ENCODE measurements at places on chromosomes 1 and 21.

DNA sequence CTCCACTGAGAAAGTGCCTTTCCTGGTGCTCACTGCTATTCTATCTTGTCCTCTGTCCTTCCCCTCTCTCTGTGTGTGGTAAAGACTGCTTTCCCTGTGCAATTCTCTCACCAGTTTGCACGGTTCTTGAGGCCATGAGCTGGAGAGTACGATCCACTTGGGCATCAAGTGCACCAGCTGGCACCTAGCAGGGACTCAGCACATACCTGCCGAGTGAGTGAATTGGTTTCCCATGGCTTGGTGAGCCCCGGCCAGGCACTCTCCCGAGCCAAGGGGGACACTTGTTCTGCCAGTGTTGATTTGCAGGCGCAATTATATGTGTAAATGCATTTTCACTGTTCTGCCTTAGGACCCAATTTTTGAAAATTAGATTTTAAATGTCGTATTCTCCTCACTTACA lies 313.5 kb downstream of the DISC1 start:
- no peak for DNase-seq

DNA sequence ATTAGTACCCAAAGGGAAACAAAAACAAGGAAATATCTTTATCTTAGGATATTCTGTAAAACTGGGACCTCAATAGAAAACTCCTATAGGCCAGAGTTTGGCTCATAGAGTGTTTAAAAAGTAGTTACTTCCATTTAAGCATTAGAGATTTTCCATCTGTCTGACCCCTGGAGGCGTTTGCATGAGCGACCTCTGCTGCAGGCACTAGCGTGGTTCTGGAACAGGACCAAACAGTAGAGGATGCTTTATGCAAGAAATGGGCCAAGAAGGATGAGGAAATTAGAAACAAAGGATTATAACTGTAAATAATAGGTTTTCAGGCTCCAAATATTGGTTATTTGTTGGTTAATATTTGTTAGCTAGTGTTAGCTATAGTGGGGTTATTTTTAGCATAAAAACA lies 5.7 kb downstream of the ZBTB40 start:
- DNase-seq, result no peak

DNA sequence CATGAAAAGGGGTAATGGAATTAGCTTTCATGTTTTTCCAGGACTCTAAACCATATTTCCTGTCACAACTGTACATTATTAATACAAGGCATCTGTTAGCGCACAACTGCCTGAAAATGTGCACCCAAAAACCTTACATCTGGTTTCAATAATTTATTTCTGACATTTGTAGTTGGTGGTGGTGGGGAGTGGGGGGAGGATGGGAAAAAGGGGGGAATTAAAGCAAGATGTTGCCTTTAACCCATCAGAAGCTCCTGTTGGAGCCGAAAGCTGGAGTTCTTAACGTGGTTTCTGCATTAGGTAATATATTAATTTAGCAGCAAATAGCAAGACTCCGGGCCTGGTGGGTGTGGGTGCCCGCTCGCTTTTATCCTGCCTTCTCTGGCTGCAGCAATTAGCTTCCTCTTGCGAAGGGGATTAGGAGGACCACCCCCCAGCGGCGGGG lies 36.9 kb upstream of the HHAT start:
- DNase-seq, result no peak

- no peak for DNase-seq
Observed at GRCh38 chr21:44761011-44761729, 40.5 kb downstream of the UBE2G2 start.

- DNase-seq, result no peak
Observed at GRCh38 chr21:45970674-45971615, 10.6 kb upstream of the COL6A1 start.

DNA sequence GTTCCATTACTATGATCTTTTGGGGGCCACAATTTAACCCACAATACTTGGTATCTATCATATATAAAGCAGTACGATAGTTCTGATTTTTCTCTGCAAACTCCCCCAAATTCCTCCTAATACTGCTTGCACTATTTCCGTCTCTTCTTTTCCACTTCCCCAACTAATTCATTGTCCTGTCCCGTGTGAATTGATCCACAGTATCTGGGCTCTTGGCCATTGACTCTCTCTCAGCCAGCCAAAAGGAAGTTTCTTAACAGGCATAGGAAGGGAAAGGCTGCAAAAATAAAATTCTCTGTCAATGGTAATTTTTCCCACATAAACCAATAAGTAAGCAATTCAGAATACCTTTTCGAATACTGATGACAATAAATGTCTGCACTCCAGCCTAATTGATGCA lies 91.7 kb upstream of the DSCAM start:
- no peak for DNase-seq

DNA sequence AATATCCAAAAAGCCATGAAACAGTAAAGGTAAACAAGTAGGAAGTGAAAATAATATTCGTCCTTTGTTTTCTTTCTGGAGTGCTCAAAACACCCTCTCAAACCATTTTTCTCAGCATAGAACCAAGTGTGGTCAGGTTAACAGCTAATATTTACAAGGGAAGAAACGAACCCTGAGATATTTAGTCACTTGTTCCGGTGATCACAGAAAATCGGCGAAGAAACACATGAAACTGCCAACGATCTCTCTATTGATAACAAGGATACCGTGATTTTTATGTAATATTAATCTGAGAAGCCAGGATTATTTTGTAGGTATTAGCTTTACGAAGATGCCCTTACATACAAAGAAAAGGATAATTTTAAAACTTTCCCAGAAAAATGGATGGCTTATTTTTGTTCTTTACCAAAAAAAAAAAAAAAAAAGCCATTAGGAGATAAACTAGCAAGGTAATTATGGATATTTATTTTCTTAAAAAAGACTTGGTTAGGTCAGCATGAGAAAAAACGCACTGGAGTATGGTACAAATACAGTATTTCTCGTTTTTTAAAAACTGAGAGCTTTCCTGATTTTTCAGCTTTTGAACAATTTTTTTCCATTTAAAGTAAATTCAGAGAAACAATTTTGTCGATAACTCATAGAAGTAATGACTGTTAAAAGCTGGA lies 107.3 kb upstream of the HNRNPU start:
- DNase-seq, result no peak

- no peak for DNase-seq
Observed at GRCh38 chr1:86153836-86154235, 2.7 kb downstream of the COL24A1 start.

- DNase-seq, result no peak
Observed at GRCh38 chr1:160522136-160522535, 919 bp downstream of the SLAMF6 start.

GRCh38 chr1:60634106-60634505 lies 448.3 kb upstream of the NFIA start:
- DNase-seq, result no peak

DNA sequence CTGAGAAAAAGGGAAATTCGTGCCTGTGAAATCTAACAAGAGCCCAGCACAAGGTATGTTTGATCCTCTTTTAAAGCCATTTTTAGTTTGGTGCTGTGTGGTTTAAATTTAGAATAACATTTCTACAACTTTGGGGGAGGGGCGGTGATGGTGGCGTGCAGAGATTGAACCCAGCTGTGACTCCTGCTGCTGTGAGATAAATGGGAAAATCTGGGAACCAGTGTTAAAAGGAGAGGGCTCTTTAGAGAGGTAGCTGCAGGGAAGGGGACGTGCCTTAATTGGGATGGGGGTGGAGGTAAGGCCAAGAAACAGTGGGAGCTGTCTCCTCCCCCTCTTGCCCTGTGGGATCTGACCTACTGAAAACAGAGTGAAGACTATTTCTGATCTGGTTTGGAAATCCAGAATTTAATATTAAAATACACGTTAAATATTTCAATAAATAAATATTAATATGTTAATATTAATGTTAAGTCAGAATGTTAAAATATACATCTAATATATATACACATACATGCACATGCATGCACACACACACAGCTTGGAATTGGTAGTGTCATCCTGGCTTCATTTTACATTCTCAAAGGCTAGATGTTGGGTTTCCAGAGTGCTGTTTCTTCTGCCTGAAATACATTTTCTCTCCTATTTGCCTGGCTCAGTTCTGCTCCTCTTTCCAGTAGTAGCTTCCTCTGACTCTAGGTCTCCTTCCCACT lies 30.1 kb upstream of the DNAJC6 start:
- no peak for DNase-seq

- DNase-seq, result no peak
Observed at GRCh38 chr1:53727461-53728092, 11.4 kb downstream of the GLIS1 start.

GRCh38 chr1:81493102-81493869 lies 307.4 kb upstream of the ADGRL2 start:
- DNase-seq, result no peak

GRCh38 chr1:23417570-23417969 lies 7.0 kb downstream of the TCEA3 start:
- DNase-seq, result no peak

DNA sequence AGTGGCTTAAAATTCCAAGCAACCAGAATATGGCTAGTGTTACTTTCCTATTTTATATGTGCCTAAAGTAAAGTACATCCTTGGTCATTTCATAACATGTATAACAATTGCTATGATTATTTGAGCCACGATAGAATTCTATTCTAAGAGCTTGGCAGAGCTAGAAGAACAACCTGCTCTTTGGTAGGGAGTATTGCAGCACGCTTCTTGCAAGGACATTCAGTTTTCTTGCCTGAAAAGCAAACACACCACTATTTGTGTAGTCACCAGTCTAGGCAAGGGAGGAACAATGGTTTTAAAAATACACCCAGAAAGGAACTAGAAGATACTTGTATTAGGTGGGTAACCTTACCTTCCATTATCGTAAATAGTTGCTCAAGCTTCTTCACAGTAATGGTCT lies 51.5 kb downstream of the CNST start:
- no peak for DNase-seq

DNA sequence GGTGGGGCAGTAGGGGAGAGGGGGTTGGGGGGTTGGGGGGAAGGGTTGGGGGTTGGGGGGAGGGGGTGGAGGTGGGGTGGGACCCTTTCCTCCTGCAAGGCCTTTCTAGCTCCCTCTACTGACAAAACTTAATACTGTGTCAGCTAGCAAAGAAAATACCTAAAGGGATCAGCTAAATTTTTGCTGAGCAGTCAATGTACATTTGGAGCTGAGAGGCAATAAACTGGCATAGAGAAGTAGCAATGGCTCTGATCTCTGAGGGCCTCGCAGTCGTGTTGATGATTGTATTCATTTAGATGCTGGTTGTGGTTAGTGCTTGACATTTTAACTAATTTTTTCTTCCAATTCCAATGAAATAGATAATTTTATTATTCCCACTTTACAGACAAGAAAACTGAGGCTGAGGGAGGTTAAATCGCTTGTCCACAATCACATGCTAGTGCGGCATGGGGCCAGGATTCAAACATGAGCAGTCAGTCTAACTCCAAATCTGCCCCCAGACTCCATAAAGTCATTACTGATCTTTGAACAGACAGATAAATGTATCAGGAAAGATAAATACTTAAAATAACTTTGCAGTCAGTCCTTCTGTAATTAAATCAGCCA lies 357.1 kb downstream of the DISC1 start:
- DNase-seq, result no peak

GRCh38 chr1:25137521-25138395 lies 94.5 kb downstream of the SYF2 start:
- DNase-seq, result no peak

- peak; percentile 84 for DNase-seq
Observed at GRCh38 chr1:192700834-192701271, 64.9 kb downstream of the RGS13 start.

GRCh38 chr21:45556645-45557615 lies 14.7 kb upstream of the SLC19A1 start:
- no peak for DNase-seq

- DNase-seq, result no peak
Observed at GRCh38 chr1:4510276-4510691, 144.1 kb upstream of the AJAP1 start.

GRCh38 chr1:115830963-115831362 lies 10.0 kb downstream of the NHLH2 start:
- DNase-seq, result no peak

- no peak for DNase-seq
Observed at GRCh38 chr1:59225594-59226316, 71.1 kb upstream of the FGGY start.

DNA sequence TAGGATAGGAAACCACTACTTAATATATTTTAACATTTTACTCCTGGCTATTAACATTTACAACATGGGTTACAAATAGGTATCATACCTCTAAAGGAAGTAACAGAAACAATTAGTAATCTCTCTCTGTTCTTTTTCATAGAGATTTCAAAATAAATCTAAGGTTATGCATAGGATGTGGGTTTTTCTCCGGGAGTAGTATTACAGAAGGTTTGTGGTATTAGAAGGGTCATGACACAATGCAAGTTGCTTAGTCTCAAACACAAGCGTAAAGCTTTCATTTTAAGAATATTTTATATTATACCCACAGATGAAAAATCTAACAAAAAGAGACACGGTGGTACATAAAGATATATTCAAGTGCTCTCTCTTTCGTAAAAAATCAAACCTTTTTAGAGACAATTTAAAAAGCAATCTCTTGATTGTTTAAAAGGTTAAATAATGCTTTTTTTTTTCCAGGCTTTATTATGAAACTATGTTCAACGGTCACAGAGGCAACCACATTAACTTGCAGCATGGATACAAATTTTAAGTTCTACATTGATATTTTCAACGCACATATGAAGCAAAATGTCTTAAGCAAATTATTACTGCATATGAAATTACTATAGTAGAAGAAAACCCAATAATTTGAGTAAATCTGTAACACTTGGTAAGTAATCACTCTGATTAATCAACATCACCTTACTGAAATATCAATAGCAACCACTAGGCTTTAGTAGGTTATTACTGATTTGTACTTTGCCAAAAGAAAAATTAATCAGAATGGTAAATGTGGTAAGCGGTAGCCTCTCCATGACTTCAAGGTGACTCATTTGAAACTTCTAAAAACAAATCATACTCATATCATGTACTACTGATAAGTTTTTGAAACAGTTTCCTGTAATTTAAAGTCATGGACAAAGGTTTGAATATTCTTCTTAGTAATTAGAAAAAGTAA lies 97.4 kb upstream of the GFI1 start:
- peak; percentile 43 for DNase-seq

DNA sequence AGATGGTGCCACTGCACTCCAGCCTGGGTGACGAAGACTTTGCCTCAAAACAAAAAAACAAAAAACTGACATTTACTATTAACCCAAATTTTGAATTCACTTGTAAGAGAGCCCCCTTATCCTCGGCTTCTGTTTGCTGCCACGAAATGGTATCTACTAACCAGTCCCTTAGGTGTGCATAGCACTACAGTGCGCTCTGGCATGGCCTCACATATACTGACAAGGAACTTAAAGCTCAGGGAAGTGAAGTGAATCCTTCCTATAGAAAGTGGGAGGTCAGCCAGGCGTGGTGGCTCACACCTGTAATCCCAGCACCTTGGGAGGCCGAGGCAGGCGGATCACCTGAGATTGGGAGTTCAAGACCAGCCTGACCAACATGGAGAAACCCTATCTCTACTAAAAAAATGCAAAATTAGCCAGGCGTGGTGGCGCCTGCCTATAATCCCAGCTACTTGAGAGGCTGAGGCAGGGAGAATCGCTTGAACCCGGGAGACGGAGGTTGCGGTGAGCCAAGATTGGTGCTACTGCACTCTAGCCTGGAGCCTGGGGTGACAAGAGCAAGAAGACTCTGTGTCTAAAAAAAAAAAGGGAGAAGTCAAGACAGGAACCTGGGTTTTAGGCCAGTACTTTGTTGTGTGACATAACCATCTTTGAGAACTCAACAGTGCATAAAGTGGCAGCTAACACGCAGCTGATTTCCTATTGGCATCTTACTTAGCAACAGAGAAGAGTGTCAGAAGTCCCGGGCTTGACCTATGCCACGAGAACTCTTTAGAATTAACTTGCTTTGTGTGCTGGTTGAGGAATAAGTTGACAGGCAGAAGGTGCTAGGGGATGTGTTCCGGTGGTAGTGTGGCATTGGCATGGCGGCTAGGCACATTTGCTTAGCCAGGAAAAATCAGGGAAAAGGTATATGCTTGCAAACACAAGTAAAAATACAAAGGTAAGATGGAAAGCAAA lies 16.8 kb downstream of the ERRFI1 start:
- no peak for DNase-seq

Data from brain microvascular endothelial cell (primary cell).